ENCODE measurements at places on chromosomes 5 and 9.

- DNase-seq = no peak
Observed at GRCh38 chr9:109843641-109844040, 63.6 kb downstream of the PALM2AKAP2 start.

DNA sequence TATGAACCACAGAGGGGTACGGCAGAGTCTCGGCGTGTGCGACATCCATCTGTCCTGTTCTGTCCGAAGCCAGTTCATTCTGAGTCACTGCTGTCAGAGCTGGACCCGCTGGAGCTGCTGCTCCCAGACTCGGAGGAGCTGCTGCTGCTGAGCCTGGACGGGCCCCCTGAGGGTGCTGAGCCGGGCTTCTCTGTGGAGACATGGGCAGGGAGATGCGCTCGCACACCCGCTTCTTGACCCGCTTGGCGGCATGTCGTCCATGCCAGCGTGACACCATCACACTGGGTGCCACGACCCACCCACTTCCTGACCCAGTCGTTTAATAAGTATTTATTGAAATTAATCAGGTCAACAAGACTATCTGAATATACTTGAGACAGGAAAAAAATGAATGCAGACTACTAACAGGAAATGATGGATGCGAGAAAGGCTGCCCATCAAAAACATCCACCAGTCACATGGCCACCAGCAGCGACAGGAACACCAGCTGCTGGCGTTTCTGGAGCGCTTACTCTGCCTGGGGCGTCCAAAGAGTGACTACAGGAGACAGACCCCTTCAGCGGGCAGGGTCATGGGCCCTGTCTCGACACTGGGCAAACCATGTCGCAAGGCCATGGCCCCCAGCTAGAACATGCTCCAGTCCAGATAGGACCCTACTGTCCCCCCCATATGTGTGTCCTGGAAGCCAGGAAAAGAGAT, 8.4 kb downstream of the BRD3OS start:
- DNase-seq = no peak

DNA sequence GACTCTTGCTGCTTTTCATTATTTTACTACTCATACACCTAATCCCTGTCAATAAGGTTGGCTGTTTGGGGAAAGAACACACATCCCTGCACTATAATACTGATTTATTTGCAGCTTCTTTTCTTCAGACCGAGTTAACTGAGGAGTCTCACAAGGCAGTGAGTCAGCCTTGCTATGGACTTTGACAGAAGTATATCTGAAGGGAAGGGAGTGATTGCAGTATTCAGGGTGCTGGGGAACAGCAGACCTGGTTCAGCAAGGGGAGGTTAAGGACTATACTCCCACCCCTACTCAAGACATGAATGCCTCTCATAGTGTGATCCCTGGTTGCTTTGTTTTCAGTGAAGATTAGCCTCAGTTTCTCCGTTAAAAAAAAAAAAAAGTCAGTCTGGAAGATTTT, 99.8 kb downstream of the TLE4 start:
- DNase-seq = no peak

GRCh38 chr9:98020476-98021145, 35.9 kb upstream of the NANS start:
- DNase-seq = no peak

DNA sequence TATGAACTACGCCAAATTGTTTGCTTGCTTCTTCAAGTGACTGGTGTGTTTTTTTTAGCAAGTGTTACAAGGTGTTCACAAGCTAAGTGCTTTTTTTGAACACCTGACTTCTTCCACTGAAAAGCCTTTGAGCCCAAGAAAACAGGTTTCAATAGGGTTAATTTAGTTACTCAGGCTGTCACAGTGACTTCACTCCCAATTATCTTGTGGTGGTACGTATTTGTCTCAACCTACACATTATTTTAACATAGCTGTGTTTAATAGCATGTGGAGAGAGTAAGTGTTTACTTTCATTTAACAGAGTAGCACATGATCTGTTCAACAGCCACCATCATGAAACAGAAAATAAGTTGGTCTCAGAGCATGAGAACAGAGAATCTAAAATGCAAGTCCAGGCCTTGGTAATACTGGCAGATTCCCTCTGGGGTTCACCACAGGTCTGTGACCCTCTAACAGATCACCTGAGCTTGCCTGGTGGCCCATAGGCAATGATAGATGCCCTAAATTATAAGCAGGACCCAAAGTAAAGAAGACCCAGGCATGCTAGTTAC, 267.7 kb upstream of the SMARCA2 start:
- no peak for DNase-seq

DNA sequence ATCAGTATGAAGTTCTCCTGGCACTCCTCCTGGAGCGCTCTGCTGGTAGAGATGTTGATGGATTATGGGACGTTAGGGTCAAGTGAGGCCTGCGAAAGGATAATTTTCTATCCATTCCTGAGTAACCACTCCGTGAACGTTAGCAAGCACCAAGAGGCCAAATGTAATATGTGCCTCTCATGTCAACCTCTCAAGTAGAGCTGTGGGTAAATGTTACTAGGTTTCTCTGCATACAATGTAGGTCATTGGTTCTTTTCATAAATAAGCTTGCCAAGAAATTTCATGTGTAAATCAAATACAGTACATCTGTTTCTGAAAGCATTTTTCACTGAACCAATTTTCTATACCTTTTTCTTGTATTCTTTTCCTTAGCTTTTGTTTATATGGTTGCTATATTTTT, 126.3 kb downstream of the KDM4C start:
- no peak for DNase-seq

DNA sequence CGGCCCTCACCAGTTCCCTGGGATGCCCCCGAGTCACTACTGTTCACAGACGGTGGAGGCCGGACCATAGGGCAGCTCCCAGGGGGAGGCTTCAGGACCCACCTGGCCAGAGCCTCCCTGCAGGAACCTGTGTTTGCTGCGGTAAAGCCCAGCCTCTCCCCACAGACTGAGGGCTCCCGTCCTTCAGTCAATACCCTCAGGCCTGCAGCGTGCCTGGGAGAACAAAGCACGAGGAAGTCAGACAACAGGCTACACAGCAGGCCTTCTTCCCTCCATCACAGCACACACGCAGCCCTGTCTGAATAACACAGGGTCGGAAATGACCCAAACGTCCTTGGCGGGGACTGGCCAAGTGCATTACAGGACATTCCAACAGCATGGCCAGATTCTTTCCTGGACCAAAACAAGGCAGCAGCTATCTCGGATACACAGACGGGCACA, 34.4 kb downstream of the COL23A1 start:
- no peak for DNase-seq

DNA sequence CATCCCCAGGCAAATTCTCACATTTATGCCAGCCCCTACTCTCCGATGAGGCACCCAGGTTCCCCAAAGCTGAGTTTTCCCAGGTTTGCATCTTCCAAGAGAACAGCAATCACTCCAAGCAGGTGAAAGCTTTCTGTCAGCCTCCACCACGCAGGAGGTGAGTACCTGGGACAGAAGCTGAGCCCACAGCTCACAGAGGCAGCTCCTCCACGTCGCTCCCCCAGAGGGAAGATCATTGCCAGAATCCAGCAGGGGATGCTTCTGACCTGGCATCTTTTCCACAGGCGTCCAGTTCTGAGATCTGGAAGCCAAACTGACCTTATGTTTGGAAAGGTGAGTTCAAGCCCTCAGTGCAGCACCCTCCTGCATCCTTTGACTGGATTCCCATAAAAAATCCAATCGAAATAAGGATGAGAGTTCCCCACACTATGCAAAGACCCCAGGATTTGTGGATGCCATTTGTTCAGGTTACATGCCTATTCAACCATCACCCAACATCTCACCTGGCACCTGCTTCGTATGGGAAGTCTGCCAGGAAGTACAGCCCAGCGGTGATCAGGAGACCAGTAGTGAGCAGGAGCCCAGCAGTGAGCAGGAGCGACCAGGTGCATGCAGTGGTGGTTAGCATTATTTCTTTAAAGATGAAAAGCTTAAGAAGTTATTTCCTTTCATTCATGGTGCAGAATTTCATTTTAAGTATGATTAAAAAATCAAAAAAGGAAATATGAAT, 47.4 kb upstream of the OLFM1 start:
- DNase-seq = no peak

DNA sequence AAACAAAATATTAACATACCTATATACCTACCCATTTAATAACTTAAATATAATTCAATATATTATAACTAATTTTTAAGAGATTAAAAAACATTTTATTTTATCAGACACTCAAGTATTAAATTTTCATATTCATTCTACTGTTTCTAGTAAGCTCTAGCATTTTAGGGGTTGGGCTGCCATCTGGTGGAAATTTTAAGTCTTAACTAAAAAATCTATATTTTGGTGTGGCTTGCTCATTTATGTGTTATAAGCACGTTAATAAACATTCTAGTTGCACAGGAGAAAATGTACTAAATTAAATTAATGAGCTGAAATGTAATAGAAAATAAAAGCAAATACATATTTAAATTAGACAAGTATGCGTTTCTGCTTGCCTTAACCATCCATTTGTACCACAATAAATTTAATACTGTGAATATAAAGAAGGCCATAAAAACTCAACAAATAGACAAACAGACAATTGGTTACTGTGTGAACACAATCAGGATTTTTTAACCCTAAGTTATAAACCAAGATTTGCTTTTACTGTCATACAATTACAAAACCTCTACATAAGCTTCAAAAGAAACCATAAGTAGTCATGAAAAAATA, 1728.3 kb upstream of the CDH9 start:
- no peak for DNase-seq

- DNase-seq = no peak
Observed at GRCh38 chr5:166772770-166773169, 1518.7 kb upstream of the WWC1 start.

DNA sequence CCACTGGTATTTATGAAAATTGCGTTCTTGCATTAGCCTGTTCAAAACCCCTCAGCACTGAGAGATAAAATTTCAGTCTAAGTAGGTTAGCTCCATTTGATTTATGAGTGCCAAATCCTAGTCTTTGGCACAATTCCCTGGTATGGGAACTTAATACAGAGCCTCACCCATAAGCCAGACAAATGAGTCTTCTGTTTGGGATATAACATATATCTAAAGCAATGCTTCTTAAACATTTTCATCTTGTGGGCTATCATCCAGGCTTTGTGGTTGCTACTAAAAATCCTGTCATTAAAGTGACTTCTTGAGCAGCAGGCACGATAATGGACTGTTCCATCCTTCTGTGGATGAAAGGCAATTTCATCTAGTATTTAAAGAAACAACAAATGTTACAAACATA, 419.5 kb upstream of the ACTBL2 start:
- no peak for DNase-seq

DNA sequence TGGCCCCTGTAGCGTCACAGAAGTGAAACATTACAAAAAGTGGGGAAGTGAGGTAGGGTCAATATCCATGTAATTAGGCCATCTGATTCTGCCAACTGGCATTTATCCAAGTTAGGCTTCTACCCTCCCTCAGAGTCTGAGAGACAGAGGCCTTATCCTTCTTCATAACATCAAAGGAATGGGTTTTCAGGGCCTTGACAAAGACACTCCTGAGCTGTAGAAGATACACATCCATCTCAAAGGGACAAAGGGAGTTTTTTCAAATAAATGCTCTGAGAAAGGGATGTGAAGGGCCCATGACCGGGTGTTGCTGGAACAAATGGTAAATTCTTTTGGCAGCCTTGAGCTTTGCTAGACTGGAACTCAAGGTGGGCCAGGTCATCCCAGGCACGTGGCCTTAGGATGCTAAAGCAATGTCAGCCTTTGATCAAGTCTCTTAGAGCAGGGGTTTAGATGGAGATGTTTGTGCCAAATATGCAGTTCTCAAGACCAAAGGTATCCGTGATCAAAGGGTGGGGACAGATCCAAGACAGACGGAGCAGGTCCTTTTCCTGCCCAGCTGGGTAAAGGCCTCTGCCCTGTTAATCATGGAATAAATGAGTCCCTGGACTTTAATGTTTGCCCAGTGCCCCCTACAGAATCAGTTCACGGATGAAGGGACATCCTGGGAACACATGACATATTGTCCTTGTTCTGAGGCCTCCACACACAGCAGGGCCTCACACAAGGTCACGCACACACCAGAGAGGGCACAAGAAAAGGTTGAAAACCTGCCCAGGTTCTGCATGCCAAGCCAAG, 10.0 kb upstream of the FAM169A start:
- no peak for DNase-seq

DNA sequence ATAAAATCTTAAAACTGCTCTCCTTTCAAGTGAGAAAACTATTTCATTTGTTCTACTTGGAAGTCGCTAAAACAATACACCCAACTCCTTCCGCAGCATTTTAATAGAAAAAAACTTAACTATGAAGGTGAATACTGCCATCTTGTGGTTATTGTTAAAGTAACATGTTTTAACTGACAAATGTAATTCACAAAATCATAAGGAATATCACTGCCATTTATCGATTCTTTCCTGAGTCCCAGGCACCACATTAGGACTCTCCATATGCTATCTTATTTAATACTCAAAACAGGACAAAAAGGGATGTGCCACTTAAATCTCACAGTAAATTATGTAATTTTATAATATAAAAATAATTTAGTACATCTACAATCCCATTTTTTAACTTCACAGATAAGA, 130.5 kb upstream of the ITGA1 start:
- no peak for DNase-seq

DNA sequence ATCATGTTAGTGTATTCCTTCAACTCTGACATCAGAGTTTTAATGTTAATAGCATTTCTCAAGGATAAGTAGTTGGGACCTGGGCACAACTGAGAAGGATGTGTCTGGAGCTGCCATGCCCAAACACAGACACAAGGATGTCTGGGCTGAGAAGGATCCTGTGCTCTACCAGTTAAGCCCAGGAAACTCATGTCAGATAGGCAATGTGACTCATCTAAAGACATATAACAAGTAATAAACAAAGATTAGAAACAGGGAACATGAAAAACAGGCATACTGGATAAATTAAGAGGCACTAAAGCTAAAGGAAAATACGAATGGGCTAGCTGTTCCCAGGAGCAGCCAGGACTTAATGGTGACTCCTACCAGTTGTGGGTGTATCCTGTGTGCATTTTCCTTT, 9.1 kb upstream of the EGFLAM start:
- DNase-seq = no peak

DNA sequence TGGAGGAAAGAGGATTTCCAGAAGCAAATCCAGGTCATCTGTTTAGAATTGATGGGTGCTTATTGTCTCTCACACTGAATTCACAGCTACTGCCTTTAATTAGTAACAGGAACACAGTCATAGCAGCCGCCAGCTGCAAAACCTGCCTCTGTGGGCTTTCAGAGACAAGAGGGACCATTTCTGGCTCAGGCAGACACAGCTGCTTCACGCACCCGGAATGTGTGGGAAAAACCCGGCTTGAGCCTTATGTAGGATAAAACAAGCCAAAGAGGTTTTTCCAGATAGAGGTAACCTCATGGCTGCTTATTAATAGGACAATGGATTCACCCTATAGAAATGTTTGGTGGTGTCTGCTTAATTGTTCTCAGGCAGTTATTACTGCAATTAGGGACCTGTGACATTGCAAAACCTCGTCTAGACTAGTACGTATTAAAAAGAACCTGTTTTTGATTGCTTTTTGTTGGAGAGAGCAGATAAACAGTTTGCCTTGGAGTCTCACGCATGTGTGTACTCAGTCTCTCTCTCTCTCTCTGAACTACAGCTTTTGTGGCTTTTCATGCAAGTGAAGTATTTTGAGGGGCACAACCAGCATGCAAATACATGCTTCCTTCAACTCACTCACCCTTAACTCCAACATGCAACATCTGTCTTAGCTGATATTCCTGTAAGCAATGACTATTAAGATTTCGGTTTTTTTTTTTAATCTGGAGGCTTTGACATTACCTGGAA, 302.7 kb downstream of the PLK2 start:
- DNase-seq = no peak
